ENCODE measurements at places on chromosomes 7 and 10.
A peak's percentile ranks its signal among the peaks of the same experiment; 100 is the strongest.

- peak; percentile 83 for DNase-seq
Measured at GRCh38 chr10:97771055-97771891, 526 bp downstream of the SFRP5 start.

DNA sequence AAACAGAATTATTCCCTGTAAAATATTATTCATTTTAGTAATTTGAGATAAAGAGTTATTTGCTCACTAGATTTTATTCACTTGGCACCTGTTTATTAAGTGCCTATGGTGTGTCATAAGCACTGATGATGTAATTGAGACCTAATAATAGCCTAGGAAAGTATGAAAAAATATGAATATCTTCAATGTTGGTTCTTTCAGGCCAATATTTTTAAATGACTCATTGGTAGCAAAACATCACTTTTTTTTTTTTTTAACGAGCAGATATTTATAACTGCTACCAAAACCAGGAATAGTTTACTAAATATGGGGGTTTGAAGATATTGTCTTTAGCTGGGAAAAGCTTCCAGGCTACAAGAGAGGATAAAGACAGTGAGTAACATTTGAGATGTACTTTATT is 228.0 kb downstream of the PRKG1 start:
- no peak for DNase-seq

- no peak for DNase-seq
Measured at GRCh38 chr10:124629415-124629814, 114.8 kb downstream of the FAM53B start.

DNA sequence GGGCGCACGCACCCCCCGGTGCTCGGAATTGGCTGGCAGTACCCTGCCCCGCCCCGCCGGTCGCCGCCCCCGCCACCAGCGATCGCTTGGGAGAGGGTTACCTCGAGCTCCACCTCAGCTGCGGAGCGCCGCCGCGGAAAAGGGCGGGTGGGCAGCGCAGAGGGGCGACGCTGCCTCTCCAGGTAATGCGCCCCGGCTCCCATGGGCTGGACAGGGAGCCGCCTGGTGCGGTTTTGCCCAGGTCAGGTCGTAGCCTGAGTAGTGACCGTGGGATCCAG is 1.3 kb downstream of the PFKFB3 start:
- no peak for DNase-seq

GRCh38 chr7:114534953-114535352 is 120.3 kb downstream of the FOXP2 start:
- DNase-seq = no peak

GRCh38 chr10:75400771-75401568 is 594 bp downstream of the ZNF503 start:
- DNase-seq = peak; percentile 28

GRCh38 chr7:66140924-66141323 is 26.3 kb downstream of the CRCP start:
- DNase-seq = peak; percentile 26
